HAP-1 (cell line): ENCODE measurements at places on chromosomes 2 and 18.

GRCh38 chr2:10410001-10410822, 37.9 kb downstream of the ODC1 start:
- no peak for DNase-seq

- peak; percentile 51 for DNase-seq
Observed at GRCh38 chr2:46657042-46657504, 177.7 kb downstream of the TMEM247 start.

- DNase-seq: no peak
Observed at GRCh38 chr2:43370146-43370545, 143.7 kb upstream of the ZFP36L2 start.

DNA sequence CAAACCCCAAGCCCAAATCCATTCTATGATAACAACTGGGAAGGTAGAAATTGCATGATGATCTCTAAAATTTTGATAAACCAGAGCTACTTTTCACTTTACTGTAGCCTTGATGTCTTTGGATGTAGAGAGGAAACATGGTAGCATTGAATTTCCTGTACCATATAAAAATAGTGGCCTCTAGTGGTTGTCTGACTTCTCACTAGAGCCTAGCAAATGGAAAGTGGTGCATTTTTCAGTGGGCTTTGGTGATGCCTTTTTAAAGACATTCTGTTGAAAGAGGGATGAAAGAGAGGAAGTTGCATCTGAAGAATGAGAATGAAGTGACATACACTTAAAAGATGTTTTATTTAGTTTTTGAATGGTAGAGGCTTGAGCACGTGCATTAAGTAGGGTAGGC, 662.2 kb downstream of the XIRP2 start:
- no peak for DNase-seq

GRCh38 chr2:101123795-101124471, 27.2 kb downstream of the TBC1D8 start:
- no peak for DNase-seq

DNA sequence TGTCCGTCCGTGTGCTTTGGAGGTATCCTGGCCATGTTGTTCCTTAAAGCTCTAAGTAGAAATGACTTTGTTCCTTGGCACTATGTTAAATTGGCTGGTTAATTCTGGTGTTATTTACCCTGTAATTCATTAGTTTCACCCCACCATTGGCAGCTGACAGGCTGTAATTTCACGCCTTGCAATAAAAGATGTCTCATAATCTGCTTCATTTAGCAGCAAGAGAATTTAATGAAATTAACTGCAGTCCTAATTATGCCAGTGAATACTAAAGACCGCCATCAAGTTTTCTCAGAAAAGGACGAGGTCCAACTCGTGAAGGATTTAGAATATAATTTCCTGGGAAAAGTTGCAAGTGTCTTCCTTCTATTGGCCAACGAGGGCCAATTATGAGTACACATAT, 319.2 kb downstream of the GBX2 start:
- no peak for DNase-seq

DNA sequence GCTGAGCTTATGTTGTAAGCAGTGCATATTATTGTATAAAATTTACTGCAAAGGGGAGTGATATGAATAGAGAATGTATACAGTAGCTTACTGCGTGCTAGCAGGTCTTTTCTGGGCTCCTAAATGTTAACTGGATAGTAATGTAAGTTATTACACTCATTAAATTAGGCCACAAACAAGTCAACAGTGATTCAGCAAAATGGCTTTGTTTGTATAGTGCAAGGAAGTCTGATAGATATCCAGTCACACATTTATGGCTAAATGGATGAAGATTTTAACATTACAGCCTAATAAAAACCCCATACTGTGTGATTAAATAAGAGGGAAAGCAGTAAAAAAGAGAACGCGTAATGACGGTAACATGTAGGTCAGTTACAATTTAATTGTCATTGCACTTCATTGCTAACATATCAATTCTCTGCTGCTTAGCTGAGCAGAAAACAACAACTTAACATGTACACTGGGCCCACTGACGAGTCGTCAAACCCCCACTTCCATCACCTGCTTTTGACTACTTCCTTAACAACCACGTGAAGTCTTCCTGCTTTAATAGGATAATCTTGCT, 665.0 kb upstream of the FANCL start:
- DNase-seq: no peak

GRCh38 chr2:211930331-211930730, 608.3 kb downstream of the ERBB4 start:
- DNase-seq: no peak

DNA sequence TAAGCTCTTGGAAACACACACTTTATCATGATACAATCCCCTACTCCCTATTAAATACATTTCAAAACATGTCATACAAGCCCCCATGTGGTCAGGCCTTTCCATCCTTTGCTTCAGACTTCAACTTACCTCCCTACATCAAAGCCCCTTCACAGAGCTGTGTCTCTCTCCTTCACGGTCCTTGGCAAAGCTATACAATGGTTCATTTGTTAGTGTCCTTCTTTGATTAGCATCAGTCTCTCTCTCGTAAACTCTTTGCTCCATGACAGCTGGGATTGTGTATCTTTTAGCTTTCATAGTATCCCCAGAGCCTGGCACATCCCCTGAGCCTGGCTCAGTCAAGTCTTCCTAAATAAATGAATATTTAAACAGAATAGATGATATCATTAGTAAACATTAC, 25.6 kb upstream of the INSIG2 start:
- no peak for DNase-seq

DNA sequence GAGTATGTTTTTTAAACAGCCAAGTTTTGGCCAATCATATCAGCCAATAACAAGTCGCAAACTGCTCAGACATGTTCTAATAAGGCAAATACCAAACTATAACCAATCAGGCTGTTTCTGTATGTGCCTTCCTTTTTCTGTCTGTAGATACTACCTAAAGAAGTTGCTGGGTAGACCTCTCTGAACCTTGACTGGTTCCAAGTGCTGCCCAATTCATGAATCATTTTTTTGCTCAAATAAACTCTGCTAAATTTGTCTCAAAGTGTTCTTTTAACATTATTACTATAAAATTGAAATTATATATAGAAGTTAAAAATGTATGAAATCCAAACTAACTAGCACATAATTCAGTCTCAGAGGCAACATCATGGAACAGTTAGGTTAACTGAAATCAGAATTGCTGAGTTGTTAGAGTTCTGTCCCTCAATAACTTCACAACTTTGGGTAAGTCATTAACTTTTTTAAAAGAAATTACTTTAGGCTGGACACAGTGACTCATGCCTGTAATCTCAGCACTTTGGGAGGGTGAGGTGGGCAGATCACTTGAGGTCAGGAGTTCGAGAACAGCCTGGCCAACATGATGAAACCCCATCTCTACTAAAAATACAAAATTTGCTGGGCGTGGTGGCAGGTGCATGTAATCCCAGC, 4.9 kb upstream of the TTC21B start:
- DNase-seq: no peak

DNA sequence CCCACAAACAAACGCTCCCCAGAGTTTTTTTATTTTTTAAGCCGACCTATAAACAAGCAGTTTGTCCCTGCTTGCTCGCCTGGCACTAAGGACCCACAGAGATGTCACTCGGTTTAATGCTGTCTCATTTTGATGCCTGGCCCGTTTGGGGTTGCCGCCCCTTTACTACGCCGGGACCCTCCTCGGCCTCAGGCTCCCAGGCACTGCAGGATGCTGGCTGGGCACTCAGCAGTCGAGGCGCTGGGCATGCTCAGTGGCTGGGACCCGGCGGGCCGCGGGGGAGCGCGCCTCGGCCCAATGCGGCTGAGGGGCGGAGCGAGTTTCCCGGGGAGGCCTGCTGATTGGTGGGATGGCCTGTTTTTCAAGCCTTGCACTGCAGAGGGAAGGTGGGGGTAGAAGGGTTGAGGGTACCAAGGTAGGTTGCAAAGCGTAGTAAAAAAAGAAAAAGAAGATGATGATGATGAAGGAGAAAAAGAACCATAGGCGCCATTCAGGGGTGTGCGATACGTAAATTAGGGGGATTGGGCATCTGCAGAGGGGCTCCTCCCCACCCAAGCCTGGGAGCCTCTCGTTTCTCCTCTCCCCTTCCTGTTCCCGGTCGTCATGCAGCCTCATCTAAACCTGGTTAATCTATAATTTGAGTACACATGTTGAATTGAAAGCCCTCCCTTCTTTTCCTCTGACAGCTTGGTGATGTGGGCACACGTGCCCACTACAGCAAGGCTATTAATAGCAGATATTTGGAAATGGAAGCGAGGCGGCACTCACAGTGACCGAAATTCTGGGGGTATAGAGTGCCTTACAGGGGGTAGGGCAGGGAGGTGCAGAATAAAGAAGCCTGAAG, 1.5 kb upstream of the IRS1 start:
- no peak for DNase-seq

- no peak for DNase-seq
Observed at GRCh38 chr2:217834744-217835513, 167.9 kb downstream of the TNS1 start.

- DNase-seq: no peak
Observed at GRCh38 chr2:139924070-139924469, 1143.9 kb upstream of the NXPH2 start.

- DNase-seq: no peak
Observed at GRCh38 chr2:196293751-196294515, 122.6 kb upstream of the STK17B start.

DNA sequence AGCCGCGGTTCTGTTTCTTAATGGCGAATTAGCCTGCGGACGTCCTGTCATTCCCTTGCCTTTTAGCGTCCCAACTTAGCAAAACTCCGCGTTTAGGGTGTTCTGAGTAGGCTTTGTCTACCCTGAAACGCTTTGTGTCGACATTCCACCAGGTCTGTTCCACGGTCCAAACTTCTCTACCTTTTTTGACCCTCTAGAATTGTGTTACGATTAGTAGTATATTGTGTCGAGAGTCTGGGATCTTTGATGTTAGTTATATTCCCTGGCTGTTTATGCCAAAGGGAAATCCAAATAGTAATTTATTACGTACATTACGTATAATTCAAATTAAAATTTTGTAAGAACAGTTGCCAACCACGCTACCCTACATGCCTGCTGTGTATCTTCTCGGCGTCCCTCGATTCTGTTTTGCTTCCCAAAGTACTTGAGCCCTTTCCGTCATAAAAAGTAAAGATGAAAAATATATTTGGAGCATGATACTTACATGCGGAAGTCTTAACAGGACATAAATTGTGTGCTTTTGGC, 495 bp upstream of the TTC32 start:
- DNase-seq: no peak

GRCh38 chr2:26356111-26356510, 9.5 kb upstream of the ADGRF3 start:
- DNase-seq: no peak

DNA sequence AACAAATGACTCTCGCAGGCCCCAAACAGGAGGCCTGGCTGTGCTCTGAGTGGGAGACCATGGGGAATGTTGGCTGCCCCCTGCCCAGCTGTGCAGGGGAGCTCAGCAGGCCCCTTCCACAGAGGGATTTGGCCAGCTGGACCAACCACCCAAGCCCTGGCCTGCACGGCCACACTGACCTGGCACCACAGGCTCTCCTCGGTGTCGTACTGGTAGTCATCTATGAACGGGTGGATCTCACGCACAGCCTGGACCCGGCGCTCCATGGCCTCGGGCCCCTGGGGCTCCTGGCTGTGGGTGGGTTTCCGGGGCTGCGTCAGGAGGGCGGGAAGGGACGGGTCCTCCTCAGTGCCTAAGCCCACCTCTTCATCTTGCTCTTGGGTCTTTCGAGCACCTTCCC, 74.5 kb downstream of the POLR1A start:
- DNase-seq: no peak

GRCh38 chr2:220434385-220434784, 807.0 kb downstream of the SLC4A3 start:
- DNase-seq: no peak

GRCh38 chr2:175036582-175037018, 31.4 kb upstream of the CHN1 start:
- DNase-seq: no peak

GRCh38 chr2:58109481-58109880, 62.9 kb downstream of the VRK2 start:
- DNase-seq: no peak

DNA sequence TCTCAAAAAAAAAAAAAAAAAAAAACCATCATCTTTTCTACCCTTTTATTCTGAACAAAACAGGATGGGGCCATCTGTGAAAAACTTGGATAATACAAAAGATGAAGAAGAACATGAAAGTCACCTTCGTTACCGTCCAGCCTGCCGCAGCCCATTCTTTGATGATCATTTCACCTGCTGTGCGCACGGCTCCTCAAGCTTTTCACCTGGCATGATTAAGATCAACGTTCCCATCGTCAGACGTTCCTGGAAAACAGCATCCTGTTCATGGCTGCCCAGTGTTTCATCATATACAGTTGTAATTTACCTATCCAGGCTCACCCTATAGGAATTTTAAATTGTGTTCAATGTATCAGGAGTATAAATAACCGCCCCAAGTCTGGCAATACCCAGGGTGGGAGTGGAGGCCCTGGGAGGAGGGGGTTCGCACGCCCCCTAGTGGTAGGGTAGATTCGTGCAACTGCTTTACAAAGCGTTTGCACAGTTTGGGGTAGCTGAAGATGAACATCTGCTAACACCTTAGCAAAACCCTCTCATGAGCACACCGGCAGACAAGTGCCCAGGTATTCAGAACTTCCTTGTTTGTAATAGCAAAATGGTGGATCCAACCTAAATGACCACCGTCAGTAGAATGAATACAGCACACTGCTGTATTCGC, 49.0 kb upstream of the GLI2 start:
- no peak for DNase-seq

GRCh38 chr2:53786705-53787613, at the start of the genes ASB3 and ERLEC1:
Gene ASB3 (minus strand): TSS chr2:53786953. CDS start chr2:53765572, 21,381 bp downstream.
Gene ERLEC1 (plus strand): TSS chr2:53787044. CDS start chr2:53787211, 167 bp downstream.
- peak; percentile 85 for DNase-seq

DNA sequence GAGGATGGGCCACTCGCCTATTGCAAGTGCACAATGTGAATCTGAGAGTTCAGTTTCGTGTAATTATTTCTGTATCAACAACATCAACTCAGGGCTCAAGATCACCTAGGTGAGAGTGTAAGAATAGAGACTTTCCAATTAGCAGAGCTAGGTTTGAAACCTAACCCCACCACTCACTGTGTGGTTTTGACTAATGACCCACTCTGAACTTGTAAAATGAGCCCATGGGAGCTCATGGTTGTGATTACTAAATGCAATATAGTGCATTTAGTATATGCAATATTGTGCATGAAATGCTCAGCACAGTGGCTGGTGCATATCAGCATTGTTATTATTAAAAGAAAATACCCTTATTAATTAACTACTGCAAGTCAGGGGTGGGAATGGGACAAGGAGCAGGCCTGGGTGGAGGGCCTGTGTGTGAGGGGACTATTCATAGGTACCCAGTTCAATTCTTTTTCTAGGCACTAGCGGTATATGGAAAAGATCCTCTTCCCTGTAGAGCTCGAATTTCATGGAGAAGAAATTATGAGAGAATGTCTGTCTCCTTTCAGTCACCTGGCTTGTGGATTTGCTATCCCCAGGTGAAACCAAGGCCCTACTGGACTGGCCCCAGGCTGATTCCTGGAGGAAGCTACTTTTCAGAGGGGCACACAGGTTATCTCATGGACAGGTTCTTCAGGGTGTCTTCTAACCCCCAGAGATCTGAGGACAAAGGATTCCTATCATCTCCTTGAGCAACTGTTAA, 169.5 kb downstream of the GFPT1 start:
- DNase-seq: no peak

- DNase-seq: no peak
Observed at GRCh38 chr18:29651122-29651680, 1391.3 kb downstream of the DSC3 start.
